Motor neuron (in vitro differentiated cells): ENCODE measurements at places on chromosomes 6 and 20. TPM values are rescaled to one million over a fixed set of nuclear protein-coding genes. Genes with fewer than 3 reads are reported as not detected.

DNA sequence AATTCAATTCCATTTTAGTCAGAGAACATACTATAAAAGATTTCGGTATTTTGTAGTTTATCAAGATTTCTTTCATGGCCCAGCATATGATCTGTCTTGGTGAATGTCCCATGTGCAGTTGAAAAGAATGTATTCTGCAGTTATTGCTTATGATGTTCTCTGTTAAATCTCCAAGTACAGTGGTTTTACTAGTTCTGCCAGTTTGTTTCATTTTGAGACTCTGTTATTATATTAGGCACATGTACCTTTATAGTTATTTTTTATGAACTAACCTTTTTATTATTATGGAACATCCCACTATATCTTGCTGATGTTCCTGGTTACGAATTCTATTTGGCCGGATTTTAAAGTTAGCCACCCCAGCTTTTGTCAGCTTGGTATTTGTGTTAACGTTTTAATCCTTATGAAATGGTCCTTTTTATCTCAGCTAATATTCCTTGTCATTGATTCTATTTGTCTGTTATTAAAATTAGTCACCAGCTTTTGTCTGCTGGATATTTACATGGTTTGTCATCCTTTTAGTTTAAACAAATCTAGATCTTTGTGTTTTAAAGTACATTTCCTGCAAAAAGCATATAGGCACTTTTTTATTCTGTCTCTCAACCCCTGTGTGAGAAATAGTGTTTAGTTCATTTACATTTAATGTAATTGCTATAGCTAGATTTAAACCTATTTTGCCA lies 48.9 kb downstream of the VTA1 start:
- no peak for ATAC-seq

The TSPO2 gene
- total RNA-seq, result not detected in 2 replicates

GRCh38 chr20:50034567-50035180 lies 51.9 kb downstream of the SNAI1 start:
- peak; percentile 66 for ATAC-seq

The LHFPL5 gene
- 0.13 and 0.32 TPM in 2 replicates for total RNA-seq

DNA sequence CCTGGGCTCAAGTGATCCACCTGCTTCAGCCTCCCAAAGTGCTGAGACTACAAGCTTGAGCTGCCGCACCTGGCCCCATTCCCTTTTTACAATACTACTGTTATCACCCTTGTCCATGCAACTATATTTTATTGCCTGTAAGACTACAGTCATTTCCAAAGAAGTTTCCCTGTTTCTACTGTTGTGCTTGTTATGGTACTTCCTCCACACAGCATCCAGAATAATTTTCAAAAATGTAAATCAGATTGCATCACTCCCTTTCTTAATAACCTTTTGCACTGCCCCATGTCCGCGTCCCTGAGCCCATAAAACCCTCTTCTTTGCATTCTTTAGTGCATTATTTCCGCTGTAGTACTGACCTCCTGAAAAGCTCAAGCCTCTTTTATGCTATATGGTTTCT lies 128.9 kb upstream of the AKIRIN2 start:
- ATAC-seq, result no peak

DNA sequence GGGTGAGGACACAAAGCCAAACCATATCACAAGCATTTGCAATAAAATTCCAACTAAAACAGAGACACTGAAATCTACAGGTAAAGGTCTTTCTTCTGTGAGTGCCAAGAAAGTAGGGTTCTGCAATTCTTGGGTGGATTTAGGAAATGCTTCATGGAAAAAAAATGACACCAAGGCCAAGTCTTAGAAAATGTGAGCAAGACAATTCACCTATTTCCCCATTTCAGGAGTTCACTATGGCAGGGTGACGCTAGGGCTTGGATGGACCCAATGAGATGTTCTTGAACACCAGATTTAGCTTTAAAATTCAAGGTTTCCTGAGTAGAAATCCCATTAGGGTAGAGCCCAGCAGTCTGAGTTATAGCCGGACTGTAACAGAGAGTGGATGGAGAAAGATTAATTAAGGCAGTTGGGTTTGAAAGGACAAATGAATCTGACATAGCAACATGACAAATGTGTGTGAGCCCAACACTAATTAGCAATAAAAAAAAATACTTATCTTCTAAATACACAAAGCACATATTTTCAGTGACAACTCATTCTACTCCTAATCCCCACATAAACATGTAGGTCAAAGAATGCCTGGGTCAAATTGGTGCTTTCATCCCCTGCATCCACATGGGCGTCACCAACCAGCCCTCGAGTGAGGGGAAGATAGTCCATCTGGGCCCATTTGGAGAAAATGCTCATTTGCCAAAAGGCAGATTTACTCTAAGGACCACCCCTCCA lies 180.4 kb upstream of the JARID2 start:
- ATAC-seq, result peak; percentile 65

GRCh38 chr20:46997187-46997586 lies 102.5 kb downstream of the EYA2 start:
- ATAC-seq, result no peak

The ZC2HC1B gene
- not detected in 2 replicates for total RNA-seq

The KCNQ2 gene
- total RNA-seq, result 71.7 and 74.0 TPM in 2 replicates

GRCh38 chr6:143107440-143107839 lies 46.8 kb downstream of the AIG1 start:
- no peak for ATAC-seq

The GRIK2 gene
- 12.1 and 14.6 TPM in 2 replicates for total RNA-seq

The PARD6B gene
- 12.0 and 12.7 TPM in 2 replicates for total RNA-seq

DNA sequence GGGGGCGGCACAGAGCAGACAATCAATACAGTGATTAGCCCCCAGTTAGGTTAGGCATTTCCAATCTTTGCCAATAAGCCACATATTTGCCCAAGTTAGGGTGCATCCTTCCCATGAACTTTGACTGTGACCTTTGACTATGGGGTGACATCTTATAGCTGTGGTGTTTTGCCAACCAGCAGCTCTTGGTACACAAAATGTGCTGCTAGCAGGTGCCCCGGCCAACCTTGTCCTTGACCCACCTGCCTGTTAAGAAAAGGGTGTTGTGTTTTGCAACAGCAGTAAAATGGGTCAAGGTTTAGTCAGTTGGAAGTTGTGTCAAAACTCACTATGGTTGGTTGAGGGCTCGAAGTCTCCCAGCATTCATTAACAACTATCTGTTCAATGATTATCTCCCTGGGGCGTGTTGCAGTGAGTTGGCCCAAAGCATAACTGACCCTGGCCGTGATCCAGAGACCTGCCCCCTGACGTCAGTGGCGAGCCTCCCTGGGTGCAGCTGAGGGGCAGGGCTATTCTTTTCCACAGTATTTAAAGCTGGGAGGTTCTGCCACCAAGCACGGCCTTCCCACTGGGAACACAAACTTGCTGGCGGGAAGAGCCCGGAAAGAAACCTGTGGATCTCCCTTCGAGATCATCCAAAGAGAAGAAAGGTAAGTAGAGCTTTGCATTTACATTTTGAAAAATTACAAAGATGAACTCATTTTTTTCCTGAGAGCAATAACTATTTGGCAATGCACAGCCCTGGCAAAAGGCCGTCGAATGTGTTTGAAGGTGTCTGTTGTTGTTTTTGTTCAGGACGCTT lies at the start of gene PCK1:
PCK1 (plus strand) TSS at position 557 of the 802 bp plus-strand sequence. CDS start 302 bp downstream, outside the sequence.
- peak; percentile 96 for ATAC-seq

DNA sequence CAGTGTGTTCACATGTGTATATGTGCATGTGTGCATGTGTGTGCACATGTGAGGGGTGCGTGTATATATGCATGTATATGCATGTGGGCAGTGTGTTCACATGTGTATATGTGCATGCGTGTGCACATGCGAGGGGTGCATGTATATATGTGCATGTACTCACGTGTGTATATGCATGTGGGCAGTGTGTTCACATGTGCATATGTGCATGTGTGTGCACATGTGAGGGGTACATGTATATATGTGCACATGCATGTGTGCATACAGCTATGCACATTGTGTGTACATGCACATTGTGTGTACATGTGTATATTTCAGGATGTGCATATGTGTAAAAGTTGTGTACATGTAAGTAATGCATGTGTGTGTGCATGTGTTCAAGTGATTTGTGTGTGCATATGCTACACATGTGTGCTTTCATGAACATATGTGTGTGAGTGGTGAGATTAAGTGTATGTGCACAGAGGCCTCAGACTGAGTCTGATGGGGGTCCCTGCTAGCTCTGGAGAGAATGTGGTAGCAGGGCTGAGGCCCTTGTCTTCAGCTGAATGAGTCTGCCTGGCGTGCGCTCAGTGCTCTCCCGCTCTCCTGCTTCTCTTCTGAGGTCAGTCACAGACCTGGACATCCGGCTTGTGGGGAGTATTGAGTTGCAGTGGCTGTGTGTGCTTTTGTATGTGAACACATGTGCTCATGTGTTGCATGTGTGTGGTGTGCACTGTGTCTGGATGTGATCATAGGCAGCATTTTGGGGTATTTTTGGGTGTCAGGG lies 19.9 kb upstream of the MYT1 start:
- no peak for ATAC-seq

GRCh38 chr20:50689864-50690649 lies 1.3 kb downstream of the RIPOR3 start:
- ATAC-seq, result peak; percentile 61

DNA sequence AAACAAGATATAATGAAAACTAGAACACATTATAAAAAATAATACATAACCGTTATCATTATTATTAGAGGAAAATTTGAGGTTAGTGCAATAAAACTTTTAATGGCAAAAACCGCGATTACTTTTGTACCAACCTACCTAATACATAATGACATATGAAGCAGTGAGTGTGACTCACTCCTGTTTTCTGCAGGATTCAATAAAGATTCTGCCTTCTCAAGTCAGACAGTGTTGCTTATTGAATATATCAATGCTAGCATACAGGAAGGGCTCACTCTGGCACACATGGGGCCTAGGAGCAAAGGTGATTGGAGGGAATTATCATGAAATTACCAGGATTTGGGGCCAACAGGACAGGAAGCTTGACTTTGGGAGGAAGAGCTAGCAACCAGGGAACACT lies 230.8 kb upstream of the CEP162 start:
- ATAC-seq, result no peak

DNA sequence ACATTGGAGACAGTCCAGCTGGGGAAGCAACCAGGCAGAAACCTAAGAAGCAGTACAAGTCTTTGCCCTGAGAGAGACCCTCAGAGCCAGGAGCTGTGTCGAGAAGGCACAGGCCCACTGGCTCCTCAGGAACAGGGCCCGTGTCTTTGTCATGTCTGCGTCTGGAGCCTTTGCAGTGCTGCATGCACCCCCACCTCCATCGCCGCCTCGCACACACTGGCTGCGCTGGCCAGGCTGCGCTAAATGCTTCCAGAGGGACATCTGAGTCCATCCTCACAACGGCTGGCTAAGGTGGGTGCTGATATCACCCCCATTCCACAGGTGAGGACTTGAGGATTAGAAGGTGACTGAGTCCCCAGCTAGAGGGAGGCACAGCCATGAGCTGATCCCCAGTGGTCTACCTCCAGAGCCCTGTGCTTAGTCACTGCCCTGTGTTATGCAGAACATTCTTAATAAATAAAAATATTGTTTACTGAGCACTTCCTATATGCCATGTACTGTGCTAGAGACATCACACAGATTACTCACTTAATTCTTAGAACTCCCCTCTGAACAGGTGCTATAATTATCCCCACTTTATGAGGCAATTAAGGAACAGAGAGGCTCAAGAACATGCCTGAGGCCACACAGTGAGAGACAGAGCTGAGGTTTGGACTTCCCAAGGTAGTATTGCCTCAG lies 27.6 kb downstream of the GABRR2 start:
- ATAC-seq, result no peak

DNA sequence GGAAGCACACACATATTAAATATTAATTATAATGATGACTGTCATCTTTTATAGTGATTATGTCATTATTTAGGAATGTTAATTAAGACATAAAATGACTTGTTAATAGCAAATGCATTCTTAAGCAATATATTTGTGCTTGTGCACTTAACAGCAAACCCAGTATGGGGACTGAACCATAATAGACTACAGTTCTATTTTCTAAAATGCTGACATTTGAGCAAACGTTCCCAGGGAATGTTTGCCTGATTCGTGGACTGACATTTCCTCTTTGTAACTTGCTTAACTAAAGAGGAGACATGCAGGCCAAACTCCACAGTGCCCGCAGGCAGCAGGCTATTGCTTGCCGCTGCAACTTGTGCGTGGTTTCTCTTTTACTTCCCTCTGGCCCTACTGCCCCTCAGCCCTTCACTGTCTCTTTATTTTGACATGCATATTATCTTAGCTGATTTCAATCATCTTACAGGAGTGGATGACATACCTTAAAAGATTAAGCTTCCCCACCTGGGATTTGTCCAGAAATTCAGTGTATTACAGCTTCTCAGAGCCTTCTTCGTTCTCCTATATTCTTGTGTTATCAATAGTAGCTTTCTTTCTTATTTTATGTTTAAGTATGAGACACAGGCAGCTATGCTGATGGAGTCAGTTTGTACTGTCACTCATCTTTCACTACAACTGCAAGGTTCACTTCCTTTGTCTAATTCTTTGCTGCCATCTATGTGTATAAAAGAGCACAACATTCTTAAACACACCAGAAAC lies 141.5 kb downstream of the GMDS start:
- ATAC-seq, result no peak

- peak; percentile 23 for ATAC-seq
Observed at GRCh38 chr6:16851044-16851540, 89.8 kb upstream of the ATXN1 start.

The CGA gene
- total RNA-seq, result 0.39 and 1.00 TPM in 2 replicates

DNA sequence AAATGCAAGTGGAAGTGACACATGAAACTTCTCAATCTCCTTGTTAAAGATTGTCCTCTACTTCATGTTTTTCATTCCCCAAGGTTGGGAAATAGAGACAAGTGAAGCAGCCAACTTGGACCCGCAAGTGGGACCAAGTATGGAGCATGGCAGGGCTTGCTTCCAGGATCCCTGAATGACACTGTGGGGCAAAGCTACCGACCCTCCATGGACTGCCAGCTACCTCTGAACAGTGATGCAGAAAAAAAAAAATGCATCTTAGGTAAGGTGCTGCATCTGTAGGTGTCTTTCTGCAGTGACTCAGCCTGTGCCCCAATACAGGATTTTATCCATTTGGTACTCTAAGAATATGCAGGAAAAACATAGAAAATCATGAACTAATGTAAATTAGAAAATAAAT lies 119.1 kb upstream of the ENPP5 start:
- ATAC-seq, result no peak

The CYP21A2 gene
- total RNA-seq, result 0.97 and 1.5 TPM in 2 replicates

GRCh38 chr6:167229586-167229985 lies 61.5 kb upstream of the UNC93A start:
- ATAC-seq, result no peak

GRCh38 chr6:120587381-120587780 lies 746.9 kb downstream of the TBC1D32 start:
- no peak for ATAC-seq

The NTSR1 gene
- total RNA-seq, result 0.13 and 1.0 TPM in 2 replicates

The NUDT3 gene
- 18.8 and 20.1 TPM in 2 replicates for total RNA-seq

The MOCS1 gene
- 6.3 and 6.7 TPM in 2 replicates for total RNA-seq

GRCh38 chr20:11296221-11296620 lies 621.5 kb upstream of the BTBD3 start:
- no peak for ATAC-seq

- no peak for ATAC-seq
Observed at GRCh38 chr6:161100072-161100471, 108.5 kb downstream of the MAP3K4 start.

DNA sequence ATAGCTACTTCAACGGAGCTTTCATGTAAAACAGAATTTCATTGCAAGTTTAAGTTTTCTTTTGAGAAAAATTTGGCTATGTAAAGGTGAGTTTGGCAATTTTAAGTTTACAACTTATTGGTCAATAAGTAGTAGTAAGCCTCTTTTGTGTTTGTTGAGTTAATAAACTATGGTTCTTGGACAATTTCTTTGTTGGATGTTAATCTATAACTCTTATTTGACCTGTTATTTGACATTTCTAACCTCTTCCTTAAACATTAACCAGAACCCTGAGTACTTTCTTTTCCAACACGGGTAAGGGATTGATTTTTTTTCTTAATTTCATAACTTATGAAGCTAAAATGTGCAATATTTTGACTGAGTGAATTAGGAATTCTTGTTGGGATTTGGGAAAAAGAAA lies 354.4 kb downstream of the PRKN start:
- no peak for ATAC-seq
